ENCODE measurements at places on chromosomes 2 and 18.
A peak's percentile ranks its signal among the peaks of the same experiment; 100 is the strongest.

- DNase-seq, result no peak
These were observed 1.1 kb upstream of the HOXD1 start for GRCh38 chr2:176187200-176187898.

DNA sequence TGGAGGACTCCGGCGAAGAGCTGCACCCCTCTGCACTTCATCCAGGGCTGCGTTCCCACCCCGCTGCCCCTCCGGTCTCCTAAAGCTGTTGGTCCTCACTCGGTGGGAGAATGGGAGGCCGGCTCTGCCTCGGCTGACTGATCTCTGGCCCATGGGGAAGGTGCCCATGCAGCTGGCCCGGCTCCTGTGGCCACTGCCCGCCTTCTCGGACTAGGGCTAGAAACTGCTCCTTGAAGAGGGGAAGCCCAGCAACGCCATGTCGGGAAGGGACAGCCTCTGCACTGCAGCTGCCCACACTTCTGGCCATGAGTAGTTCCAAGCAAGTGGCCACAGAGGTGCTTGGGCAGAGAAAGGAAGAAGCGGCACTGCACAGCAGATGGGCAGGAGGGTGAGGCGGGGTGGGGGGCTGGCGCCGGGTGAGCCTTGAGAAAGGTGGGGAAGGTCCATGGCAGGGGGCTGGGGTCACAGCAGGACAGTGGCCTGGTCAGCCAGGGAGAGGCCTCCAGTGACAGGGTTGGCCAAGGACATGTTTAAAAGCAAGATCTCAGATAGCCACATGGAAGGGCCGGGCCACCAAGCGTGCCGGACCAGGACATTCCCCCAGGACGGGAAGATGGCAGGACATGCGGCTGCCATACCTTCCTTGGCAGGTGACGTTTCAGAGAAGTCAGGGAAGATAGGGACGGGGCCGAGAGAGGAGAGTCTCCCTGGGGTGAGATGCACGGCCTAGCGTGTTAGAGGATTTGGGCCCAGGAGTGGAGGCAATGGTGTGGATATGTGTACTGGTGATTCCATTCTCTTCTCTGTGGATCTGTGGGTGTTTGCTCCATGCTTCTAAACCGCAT, 158.8 kb upstream of the HDAC4 start:
- no peak for DNase-seq

- no peak for DNase-seq
These were observed 4.0 kb downstream of the KANSL1L start for GRCh38 chr2:210167227-210167626.

GRCh38 chr2:223169830-223170605, 118.0 kb downstream of the KCNE4 start:
- DNase-seq, result no peak

- DNase-seq, result no peak
These were observed 52.7 kb downstream of the PID1 start for GRCh38 chr2:229218329-229218921.

GRCh38 chr2:230220347-230220969, 674 bp upstream of the SP110 start:
- no peak for DNase-seq

DNA sequence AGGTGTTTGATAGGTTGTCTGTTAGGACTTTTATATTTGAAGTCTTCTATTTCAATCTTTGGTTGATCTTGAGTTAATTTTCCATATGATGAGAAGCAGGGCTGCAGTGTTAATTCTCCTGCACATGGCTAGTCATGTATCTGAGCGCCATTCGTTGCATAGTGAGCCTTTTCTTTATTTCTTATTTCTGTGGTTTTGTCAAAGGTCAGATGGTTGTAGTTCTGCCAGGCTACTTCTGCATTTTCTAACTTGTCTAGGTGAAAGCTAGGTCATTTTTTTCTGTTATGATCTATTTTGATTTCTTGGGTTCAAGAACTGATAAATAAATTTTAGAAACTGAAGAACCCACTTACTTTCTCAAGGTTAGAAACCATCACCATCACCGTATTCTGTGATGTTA, 56.7 kb downstream of the CCDC74A start:
- DNase-seq, result peak; percentile 11

DNA sequence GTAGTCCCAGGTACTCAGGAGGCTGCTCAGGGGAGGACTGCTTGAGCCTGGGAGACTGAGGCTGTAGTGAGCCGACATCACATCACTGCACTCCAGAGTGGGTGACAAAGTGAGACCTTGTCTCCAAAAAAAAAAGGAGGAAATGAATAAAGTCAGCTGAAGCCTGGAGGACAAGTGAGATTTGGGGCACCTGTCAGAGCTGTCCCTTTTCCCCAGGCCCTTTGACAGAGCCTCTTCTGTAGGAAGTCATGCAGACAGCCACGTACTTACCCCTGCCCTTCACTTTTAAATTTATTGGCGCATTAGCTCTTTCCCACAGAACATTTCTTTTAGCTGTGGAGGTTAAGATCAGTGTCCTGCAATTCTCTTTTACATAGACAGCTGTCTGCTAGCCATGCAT, 151.0 kb upstream of the DNMT3A start:
- no peak for DNase-seq

DNA sequence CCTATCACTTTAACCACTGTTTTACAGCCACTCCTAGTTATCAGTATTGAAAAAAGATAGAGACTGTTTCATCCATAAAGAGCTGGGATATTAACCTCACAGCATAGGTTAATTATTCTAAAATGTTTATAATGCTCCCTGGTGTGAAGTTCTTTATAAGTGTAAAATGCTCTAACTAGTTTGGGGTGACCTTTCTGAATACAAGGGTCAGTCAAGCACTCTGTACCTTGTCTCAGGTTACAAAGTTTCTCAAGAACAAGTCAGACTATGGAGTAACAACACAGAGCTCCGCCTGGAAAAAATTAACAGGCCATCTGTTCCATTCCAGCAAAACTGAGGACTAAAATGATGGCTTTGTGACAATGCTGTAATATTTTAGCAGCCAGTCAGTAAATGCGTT, 107.4 kb downstream of the NOL4 start:
- no peak for DNase-seq

DNA sequence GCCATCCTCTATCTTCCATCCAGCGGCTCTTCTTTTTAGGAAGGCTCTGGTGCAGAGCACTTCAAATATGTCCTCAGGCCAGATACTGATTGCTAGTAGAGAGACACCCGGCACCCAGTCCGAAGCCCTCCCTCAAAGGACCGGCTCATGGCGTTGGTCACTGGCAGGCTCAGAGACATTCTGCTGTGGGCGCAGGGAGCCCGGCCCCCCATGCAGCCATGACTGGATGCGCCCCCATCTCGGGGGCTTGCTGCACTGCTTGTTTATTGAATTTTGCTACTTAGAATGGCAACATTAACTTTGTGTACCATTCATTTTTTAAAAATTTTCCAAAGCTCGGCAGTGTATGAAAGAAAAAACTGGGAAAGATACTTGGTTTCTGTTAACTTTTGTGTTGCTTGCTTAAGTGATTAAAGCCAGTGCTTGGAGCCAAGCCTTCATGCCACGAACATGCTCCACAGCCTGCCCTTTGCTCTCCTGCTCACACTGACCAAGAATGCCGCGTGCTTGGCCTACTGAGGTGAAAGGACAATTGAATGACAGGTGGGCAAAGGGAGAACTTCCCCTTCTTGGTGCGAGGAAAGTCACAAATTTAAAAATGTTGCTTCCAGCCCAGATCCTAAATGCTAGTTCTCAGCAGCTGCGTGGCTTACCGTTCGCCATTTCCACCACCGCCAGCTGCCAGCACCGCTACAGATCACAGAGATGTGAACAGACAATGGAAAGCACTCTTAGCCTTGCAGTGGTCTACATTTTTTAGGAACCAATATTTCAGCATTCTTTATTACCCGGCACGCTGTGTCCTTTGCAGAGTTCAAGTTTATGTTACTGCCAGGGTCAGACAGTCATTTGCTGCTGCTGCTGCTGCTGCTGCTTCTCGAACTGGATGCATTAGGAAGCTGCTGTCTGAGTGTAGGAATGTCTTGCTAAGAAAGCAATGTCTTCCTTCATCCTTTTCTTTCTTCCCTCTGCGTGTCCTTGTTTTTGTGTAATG, 76.7 kb downstream of the FAM210A start:
- no peak for DNase-seq

DNA sequence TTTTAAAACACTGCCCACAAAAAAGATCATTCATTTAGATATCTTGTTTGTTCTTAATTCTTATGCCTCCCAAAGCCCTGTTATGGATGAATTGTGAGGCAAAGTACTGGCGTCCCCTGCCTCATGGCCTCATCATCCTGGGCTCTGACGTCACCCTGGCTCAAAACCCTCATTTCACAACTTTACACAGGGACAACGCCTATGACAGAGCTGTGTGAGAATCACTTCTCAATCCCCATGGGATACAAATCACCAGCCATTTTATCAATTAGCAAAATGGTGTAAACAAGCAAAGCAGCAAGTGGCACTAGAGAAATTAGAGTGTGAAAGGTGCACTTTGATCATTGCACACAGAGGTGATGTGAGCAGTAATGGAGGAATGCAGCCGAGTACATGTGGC, 16.6 kb downstream of the FHOD3 start:
- no peak for DNase-seq

DNA sequence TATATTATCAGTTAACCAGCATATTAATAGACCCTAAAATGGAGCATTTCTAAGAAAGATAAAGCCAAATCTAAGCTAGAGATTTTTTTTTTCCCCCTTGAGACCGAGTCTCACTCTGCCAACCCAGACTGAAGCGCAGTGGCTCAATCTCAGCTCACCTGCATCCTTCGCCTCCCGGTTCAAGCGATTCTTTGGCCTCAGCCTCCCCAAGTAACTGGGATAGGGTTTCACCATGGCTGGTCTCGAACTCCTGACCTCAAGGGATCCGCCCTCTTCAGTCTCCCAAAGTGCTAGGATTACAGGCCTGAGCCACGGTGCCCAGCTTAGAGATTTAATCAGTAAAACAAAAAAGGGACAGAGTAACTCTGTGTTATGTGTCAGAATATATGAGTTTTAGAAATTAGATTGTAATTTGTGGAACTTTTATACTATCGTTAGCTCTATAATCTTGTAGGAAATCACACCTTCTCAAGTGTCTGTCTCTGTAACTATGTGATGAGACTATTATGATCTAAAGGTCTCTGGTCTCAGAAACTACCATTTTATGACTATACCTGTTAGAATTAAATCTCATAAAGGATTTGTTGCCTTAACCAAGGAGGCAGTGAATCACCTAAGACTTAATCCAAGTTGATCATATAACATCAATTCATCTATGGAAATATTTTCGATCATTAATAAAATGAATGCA, 34.0 kb downstream of the YWHAQ start:
- DNase-seq, result no peak

- no peak for DNase-seq
These were observed 1074.2 kb upstream of the ZEB2 start for GRCh38 chr2:145593991-145594614.

DNA sequence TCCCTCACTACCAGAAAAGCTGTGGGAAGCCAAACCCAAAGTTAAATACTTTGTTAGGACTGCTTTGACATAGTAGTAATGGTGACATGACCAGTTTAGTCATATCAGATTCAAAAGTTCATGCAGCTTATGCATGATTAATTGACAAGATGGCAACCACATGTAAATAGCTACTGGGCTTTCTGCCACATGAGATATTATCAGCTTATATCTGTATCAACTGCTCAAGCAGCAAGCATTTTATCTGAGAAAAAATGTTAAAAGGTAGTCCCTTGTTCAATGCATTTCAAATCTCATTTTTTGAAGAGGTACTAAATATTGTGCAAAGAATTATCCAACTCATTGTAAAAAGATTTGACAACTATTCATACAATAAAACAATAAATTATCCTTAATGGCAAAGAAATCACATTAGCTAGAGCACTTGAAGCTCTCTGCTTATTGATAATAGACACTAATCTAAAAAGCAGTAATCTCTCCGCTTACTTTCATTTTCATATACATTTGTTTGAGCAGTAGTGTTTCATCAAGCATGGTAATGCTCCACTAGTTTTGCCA, 993.6 kb upstream of the NXPH2 start:
- DNase-seq, result no peak

DNA sequence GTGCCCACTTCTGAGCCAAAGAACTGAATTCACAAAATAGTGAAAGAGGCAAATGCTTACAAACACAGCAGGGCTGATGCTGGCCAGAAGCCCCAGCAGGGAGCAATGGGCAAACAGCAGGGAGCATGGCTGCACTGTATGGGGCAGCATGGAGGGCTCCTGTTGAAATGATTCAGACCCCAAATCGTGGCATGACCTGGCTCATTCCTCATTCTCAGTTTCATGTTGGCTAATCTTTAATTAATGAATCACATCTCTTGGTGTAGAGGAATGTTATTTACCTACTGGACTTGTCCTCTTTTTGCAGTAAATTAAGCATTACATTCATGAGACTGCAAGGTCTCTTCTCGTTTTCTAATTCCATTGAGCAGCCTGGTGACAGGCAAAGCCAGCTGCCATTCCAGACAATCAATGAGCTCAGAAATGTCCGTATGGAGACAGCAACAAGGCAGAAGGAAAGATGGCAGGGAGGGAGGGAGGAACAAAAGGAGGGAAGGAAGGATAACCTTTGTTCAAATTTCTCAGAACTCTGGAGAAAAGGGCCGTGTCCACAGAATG, 84.9 kb upstream of the ST8SIA3 start:
- DNase-seq, result no peak

DNA sequence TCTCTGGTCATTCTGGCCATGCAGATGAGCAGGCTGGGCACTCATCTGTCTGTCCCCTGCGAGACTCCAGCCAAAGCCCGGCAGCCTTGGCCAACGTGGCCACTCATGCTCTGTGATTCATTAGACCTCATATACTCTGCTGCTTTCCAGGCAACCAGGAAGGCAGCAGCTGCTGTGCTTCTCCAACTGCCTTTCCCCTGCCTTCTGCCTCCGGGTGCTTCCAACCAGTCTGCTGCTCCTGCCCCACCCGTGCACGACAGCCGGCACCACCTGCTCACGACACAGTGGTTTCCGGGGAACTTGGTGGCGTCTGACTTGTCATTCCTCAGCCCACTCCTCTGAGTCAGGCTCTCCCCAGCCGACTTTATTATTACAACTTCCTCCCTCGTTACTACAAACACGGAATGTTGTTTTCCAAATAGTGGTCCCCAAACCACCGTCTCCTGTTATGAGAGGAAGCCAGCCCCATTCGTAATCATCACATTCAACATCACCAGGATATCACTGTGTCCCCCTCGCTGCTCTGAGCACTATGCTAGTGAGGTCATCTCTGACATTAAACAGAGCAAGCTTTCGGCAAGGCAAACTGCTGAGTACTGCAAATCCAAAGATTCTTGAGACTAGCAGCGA, 392.4 kb downstream of the ALK start:
- peak; percentile 54 for DNase-seq
